ENCODE measurements at places on chromosomes 2 and 18.

DNA sequence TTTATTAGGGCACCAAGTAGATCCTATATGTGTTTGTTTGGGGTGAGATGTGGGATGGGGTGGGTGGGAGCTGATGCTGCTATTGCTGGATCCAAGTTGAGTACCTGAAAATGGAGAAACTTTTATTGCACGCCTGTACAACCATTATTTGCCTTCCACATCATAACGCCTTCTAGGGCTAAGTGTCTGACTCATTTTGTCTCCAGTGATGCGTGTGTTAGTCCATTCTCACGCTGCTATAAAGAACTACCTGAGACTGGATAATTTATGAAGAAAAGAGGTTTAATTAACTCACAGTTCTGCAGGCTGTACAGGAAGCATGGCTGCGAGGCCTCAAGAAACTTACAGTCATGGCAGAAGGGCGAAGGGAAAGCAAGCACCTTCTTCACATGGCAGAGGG lies 58.2 kb downstream of the KDM3A start:
- no peak for DNase-seq

GRCh38 chr2:168694866-168695265 lies 107.6 kb upstream of the NOSTRIN start:
- no peak for DNase-seq

DNA sequence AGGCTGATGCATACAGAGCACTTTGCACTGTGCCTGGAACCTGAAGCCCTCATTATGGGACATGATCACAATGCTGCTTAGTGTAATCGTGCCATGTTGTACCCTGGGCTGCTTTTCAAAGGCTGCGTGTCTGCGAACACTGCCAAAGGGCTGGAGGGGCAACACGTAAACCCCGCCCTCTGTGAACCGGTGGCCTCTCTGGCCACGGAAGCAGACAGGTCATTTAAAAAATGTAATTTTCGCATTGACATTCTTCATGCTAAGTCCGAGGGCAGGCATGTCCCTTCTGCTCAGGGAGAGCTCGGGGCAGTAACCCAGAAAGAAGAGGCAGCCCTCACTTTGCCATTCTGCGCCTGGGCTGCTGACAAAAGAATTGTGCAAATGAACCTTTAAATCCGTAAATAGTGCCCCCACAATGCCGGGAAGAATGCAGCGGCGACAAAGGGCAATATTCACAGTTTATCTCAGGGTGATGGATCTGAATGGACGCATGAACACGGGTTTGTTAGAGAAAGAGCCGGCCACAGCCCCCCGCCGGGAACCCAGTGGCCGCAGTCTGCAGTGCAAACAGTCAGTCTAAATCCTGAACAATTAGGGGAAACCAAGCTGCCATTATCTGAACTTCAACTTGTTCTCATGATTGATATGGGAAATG lies 226.1 kb downstream of the MYCN start:
- no peak for DNase-seq

DNA sequence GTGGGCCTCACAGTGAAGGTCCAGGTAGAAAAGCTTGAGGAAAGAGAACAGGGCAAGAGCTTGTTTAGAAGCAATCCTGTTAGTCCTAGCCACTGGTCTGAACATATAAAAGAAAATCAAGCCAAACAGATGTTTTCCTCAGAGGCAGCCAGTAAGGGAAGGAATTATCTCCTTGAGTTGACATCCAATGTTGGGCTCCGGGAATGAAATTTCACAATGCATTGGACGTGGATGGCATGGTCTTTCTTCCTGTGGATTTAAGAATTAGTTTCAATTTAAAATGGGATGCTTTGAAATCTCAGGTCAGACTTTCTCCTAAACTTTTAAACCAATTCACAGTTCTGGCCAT lies 92.1 kb downstream of the ACKR3 start:
- DNase-seq: no peak

DNA sequence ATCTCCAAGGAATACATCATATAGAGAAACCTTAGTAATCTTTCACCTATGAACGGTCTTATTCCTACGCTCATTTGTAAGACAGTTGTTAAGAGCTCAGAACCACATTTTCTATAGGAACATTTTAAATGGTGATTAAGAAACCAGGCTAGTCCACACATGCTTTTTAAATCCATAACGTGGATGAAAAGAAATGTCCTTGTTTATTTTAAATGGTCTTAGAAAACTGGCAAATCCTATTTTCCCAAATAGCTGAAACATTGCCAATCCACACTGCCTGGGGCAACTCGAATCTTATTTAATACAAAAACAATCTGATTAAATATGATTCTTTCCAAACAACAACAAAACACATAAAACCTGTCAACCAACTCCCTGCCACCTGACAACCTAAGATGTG lies 23.7 kb downstream of the METTL8 start:
- DNase-seq: peak; percentile 60

DNA sequence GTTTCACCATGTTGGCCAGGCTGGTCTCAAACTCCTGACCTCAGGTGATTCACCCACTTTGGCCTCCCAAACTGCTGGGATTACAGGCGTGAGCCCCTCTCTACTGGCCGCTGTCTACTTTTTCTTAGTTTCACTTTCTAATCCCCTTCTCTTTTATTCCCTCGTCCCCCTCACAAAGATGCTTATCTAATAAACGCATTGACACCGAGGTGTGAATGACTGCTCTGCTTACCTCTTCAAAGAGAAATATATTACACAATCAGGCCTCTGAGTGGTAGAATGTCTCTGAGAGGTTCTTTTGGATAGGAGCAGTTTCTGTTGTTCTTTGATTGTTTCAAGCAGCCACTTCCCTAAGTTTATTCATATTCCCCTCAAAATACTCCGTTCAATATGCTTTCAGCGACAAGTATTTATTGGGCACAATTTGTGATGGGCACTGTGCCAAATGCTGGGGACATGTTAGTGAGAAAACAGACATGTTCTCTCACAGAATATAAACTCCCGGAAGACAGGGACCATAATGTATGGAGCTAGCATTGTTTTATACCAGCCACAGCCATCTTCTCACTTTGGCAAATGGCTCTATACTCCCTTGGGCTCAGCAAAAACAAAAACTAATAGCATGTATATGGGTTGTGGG lies 34.7 kb upstream of the RAPH1 start:
- no peak for DNase-seq

DNA sequence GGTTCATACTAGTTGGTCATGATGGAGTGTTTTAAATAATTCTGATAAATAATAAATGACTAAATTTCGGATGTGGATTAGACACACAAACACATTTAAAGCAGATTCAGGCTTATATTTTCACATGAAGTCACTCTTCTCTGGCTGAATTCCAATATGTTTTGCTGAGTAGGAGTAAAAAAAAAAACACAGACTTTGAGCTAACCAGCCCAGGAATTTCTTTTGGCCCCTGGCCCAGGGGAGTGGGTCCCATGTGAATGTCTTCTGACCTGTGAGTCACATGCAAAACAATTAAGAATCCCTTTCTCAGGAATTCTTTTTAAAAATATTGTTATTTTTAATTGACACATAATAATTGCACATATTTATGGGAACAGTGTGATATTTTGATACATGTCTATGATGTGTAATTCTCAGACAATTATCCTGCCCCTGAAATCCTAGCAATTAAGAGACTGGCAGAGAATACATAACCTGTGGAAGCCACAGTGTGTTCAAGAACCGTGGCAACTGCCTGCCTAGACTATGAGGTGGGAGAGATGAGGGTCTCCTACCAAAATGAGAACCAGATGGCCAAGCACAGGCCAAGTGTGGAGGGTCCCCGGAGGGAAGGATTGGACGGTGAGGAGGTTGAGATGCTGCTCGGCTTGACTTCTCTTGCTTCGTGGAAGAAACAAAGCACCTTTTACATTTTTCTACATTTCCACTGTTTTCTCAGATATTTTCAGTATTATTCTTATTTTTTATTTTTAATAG lies 236.4 kb downstream of the PIEZO2 start:
- DNase-seq: no peak

- DNase-seq: no peak
These were observed 136.5 kb upstream of the SP5 start for GRCh38 chr2:170578606-170579005.

DNA sequence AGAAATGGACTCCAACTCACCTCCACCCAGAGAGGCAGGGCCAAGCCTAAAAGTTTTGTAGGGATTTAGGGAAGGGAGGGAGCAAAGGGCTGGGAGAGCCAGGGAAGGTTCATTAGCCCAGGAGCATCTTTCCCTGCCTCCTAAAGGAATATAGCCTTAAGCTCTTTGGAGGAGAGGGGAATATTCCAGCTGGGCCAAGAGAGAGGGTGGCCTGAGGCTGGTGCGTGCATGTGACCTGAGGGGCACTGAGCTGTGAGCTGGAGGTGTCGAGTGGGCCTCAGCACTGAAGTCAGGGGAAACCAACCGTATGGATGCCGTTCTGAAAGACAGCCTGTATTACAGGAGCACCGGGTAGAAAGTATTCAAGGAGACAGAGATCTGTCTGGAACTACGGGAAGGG lies 112.6 kb downstream of the KLHL29 start:
- no peak for DNase-seq

GRCh38 chr2:216994353-216994854 lies 134.5 kb upstream of the TNP1 start:
- DNase-seq: no peak

GRCh38 chr2:80168037-80168436 lies 136.5 kb downstream of the LRRTM1 start:
- no peak for DNase-seq

DNA sequence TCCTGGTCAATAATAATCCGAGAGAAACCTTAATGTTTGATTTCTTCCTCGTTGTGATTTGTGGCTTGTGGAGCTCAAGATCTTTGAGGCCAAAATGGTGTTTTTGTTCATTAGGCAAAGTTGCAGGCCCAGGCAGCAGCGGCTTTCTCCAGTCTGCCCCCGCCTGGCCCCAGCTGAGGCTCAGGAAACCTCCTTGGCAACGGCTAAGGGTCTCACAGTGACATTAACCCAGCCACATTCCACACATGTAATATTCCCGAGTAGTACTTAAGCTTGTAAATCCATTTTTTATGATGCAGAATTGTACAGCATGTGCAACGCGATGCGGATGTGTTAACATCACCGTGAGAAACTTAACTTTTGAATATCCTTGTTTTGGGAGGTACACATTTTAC lies 200.1 kb downstream of the BCL11A start:
- no peak for DNase-seq

All from LNCaP clone FGC (cell line).